ENCODE measurements at places on chromosomes 6 and 20.

GRCh38 chr6:165876588-165876987 lies 213.5 kb upstream of the PDE10A start:
- no peak for DNase-seq

DNA sequence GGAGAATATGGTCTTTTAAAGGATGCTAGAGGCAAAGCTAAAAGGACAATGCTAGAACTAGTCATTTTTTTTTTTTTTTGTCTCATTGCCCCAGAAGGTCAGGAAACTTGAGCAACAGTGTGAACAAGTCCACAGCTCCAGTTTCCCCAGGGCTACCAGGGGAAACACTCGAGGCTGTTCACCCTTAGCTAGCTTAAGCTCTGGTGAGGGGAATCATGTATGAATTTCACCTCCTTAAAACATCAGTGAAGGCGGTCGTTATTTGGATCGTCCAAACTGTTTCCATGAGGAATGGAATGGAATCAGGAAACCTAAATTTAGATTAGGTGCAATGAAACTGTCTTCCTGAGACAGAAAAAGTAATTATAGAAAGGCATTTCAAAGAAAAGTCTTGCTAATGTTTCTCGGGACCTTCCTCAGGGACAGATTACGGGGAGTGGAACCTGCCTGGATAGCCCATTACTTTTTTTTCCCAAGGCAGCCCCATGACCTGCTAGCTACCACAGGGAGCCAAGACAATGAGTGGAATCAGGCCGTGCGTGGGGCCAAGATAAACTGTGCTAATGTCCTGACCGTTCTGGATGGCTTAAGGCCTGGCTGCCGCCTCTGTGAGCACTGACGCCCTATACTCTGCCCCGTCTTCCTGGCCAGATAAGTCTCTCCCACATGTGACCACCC lies 164.8 kb upstream of the SGK1 start:
- no peak for DNase-seq

DNA sequence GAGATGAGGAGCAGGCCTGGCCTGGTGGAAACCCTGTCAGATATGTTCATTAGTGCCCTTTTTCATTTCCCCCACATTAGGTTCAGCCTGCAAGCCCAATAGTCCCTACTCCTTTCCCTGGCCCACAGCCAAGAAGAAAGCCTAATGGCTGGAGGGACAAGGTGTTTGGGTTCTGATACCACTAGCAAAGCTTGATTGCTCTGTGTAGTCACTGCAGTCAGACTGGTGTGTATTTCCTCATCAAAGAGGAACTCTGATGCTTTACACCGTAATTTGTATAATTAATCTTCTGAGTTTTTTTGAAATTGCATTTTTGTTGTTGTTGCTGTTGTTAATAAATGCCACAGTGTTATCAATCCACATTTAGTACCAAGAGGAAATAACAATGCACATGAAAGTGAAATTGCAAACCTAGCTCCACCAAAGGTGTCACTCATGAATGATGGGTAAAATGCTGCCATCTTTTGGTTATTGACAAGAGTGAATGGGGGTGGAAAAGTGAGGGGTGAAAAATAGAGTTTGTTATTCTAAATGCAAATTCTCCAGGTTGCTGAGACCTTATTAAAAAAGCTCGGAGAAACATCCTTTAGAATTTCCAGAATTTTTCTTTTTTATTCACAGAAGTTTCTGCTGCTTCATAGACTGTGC lies 320.2 kb upstream of the POU3F2 start:
- no peak for DNase-seq

DNA sequence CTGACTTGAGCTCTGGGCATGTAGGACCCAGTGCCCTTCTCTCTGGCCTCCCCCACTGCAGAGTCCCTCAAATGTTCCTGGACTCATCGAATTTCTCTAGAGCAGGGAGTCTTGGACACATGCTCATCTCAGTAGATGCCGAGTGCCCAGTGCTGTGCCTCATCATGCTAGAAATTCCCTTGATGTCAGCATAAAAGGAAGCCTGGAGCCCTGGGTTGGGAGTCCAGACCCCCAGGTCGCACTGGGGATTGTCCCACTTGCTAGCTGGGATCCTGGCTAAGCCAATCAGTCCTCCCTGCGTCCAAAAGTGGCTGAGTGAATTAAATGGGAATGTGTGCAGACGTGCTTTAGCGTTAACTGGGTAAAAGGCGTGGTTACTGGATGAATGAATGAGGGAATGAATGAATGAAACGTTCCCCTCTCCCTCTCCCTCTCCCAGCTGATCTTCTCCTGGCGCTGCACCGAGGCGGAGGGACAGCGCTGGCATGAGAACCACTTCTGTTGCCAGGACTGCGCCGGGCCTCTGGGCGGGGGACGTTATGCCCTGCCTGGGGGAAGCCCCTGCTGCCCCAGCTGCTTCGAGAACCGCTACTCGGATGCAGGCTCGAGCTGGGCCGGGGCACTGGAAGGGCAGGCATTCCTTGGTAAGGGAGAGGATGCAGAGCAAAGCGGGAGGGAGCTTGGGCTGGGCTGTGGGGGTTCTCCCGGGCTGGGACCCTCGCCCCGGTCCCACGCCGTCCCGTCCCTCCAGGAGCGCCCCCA lies 1.6 kb upstream of the TOMM6 start:
- no peak for DNase-seq

DNA sequence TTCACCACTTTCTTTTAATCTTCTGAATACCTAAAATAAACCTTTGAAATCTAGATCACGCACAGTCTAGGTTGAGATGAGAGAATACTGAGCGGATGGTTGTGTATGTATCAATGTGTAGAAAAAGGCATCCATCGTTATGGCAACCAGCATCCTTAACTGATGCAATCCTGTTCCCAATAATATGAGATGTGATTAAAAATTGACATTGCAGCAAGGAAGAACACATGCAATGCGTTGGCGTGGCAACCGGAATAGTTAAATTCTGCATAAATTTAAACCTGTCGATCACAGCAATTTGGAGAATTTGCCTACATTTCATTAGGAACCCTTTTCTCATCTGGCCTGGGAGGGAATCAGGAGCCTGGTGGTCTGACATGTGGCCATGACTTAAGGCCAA lies 1.3 kb upstream of the L3MBTL1 start:
- DNase-seq, result no peak

DNA sequence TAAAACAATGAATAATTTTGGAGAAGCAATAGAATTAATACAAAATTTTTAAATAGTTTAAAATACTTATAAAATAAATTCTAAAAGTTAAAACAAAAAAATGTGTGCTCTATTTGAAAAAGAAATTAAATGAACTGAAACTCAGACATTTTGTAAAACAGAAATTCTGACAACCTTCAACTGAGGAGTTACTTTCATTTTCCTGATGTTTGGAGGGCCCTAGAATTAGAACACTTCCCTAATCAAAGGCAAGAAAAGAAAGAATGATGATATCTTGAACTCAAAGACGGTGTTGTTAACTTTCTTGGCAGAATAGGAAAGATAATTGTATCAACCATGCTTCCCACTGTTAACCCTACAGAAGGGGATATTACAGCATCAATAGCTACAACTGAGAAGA lies 27.9 kb downstream of the SNX14 start:
- no peak for DNase-seq

DNA sequence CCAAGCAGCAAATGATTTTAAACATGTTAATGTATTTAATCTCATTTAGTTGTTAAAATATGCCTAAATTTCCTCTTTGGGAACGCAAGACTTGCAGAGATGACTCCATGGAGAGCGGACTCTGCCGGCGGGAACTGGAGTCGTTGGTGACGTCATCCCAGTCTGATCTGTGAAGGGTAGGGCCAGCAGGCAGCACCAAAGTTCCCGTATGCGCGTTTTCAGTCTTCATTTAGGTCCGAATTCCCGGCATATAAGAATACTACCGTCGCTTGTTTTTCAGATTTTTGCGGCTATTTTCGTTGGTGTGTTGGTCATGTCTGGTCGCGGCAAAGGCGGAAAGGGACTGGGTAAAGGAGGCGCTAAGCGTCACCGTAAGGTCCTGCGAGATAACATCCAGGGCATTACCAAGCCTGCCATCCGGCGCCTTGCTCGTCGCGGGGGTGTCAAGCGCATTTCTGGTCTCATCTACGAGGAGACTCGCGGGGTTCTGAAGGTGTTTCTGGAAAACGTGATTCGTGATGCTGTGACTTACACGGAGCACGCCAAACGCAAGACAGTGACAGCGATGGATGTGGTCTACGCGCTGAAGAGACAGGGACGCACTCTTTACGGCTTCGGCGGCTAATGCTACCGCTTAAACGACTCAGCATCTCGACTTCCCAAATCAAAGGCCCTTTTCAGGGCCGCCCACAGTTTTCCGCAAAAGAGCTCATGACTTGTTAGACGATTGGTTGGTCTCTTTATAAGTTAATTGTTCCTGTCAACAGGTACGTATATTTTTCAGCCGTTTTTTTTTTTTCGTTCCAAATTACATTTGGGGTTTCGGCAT lies 117.3 kb downstream of the HFE start:
- no peak for DNase-seq

DNA sequence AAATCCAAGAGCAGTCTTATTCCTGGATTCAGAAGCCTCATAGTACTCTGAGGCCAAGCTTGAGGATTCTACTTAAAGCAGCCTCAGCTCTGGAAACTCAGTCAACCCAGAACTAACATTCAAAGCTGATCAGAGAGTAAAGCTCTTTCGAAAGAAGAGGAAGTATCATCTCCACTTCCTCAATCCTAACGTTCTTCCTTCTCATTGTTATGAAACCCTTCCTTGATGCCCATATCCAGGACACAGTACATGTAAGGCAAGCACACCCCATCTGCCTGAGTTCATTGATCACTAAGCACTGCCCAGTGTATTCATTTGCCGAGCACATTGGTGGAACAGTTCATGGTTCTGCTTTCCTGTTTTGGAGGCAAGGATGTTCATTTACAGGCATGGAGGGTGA lies at the start of gene IPCEF1:
Gene IPCEF1 (minus strand): TSS at position 114 of the 400 bp plus-strand sequence. CDS start 90,856 bp downstream, outside the sequence.
- no peak for DNase-seq

DNA sequence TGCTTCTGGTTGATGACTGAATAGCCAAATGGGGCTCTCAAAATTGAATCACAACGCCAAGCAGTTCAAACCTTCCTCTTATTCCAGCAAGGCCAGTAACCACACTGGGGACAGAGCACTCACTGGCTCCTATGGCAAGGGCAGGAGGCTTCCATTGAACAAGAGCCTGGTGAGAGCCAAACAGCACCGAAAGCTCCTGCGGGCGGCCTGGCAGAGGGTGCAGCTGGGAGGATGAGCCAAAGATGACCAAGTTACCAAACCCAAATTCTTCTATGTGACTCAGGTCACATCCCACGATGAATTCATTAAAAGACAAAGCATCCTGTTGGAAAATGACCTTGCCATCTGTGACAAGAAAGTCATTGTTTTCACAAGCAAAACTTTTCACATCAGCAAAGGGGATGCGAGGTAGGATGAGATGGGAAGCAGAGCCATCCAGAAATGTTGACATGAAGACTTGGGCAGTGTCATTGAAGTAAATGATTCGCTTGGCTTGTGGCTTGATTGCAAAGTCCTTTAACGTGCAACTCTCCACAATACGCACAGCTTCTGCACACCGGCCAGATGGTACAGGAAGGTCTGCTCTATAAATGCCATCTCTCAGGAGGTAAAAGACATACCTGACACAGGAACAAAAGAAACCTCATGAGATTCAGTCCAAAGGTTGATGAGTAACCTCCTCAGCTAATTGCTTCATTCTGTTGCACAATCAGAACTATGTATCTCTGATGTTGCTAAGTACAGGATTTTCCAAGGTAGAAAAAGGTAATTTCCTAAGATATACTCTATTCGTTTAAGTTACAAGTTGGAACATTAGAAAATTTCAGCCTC lies 36.3 kb downstream of the ROS1 start:
- DNase-seq, result no peak

- no peak for DNase-seq
Measured at GRCh38 chr20:45902199-45902701, 9.7 kb downstream of the PLTP start.

GRCh38 chr6:96345501-96345900 lies 176.1 kb upstream of the UFL1 start:
- no peak for DNase-seq

All from vagina (tissue), 2 donors.